ENCODE measurements at places on chromosomes 7 and 10.

GRCh38 chr7:48505051-48505450, 333.8 kb downstream of the ABCA13 start:
- no peak for DNase-seq

DNA sequence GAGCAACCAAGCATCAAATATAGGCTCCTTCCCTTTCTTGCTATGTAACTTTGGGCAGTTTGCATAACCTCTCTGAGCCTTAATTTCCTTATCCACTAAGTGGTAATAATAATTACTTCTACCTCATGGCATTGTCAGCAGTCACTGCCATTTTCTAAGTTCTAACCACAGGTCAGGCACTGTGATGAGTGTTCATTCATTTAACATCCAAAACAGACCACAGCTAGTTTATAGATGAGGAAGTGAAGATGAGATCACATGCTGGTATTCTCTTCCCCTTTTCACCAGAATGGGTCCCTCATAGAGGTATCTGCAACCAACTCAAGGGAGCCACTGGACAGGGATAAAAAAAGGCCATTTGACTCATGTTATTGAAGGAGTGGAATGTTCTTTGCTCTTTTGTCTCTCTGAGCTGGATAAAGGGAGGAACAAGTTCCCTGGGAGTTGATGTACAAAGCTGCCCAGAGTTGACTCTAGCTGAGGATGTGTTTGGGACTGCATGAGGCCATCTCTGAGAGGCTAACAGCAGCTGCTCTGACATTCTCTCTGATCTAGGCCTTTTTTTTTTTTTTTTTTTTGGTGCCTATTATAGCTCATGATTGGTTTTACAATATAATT, 65.0 kb downstream of the DNAJC12 start:
- no peak for DNase-seq

- DNase-seq = no peak
Observed at GRCh38 chr10:75018686-75019307, 92.7 kb upstream of the SAMD8 start.

GRCh38 chr7:17070231-17070708, 188.5 kb upstream of the AGR3 start:
- DNase-seq = no peak

DNA sequence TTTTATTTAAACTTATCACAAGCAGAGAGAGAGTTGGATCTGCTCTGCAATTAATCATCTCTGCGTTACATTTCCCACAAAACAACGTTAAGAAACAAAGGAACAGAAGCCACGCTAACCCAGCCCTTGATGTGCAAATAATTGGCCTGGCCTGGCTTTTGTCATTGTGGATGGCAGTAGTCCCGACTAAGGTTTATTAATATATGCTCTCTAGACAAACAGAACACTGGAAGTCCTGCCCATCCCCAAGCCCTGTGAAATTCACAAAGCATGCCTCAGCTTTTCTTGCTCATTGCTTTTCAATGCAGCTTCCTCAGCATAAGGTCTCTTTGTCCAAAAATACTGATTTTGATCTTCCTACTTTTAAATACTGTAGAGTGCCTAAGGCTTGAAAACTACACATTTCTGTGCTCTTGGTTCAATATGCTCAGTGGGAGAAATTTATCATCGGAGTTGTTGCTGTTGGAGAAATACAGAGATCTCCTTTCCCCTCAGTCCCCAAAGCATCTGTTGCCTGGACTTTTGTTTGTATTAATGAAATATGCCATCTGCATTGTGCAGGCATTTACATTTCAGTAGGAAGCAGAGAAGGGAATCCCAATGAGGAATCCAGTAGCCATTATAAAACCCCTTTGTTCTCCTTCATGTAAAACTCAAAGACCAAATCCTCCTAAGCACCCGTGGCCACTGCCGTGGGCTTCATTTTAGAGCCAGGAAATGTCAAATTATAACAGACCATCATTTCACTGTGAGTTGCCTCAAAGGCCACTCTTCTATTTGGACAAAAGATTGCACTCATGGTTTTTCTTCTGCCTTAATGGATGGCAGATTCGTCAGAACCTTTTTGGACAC, 61.1 kb downstream of the SORCS1 start:
- DNase-seq = no peak

GRCh38 chr10:118842843-118843624, 88.3 kb upstream of the CACUL1 start:
- DNase-seq = no peak

GRCh38 chr10:111478651-111479050, 401.8 kb downstream of the ADRA2A start:
- no peak for DNase-seq

DNA sequence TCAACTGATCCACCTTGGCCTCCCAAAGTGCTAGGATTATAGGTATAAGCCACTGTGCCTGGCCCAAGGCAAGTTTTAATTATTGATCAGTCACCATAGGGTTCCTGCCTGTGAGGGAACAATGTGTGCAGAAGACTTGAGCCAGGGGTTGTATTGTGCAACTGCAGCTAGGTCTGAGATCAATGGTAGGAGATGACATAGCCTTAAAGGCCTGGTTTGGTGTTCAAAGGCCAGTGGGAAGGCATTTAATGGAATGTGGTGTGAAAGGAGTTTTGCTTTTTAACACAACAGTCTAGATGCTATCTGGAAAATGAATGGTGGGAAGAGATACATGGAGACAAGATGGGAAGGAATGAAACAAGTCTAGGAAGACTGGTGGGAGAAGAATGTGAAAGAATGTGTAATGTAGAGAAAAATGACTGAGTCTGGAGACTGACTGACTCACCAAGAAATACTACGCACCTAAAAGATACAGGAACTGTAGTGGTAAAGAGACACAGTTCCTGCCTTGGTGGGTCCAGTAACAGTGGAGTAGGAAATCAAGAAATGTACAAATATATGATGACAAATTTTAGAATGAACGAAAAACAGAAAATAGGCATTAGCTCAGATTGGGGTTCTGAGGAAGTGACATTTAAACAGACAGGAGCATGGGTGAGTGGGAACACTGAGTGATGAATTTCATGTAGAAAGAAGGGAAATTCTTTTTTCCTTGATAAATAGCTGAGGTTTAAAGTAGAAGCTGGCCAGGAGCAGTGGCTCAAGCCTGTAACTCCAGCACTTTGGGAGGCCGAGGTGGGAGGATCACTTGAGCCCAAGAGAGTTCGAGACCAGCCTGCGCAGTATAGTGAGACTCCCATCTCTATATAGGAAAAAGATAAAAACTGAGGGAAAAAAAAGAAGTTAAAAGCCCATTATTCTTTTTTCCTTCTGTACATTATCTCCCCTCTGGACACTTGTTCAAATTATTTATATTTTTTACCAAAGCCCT, 9.4 kb downstream of the HNRNPF start:
- no peak for DNase-seq

GRCh38 chr7:41161041-41161587, 541.8 kb downstream of the INHBA start:
- DNase-seq = no peak

DNA sequence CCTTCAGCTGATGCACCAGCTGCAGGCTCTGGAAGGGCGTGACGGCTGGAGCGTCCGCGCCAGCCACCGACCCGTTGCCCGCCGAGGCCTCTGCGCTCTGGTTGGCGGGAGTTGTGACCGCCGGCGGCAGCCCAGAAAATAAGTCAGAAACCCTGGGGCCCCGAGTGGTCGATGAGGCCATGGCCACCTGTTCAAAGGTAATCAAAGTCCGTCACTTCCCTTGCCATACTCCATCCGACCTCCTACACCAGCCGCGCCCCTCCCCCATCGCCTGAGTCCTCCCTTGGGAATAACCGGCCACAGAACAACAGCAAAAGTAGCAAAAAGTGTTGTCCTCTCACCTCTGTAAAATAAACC, 406 bp downstream of the PRLHR start:
- no peak for DNase-seq

DNA sequence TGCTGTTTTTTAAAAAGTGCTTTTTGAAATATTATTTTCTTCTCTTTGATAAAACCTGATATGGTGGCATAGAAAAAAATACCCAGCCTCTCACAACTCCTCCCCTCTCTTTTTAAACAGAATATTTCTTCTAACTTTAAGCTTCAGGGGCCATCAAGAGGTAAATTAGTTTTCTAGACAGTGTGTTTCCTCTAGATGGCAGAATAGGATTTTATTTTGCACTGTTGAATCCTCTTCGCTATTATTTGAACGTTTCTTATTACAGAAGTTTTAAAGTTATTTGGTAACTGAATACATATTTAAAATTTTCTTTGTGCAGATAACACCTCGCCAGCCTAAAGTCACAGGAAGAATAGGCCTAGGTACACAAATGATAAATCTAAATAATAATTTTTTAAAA, 30.3 kb downstream of the ARL5B start:
- no peak for DNase-seq

DNA sequence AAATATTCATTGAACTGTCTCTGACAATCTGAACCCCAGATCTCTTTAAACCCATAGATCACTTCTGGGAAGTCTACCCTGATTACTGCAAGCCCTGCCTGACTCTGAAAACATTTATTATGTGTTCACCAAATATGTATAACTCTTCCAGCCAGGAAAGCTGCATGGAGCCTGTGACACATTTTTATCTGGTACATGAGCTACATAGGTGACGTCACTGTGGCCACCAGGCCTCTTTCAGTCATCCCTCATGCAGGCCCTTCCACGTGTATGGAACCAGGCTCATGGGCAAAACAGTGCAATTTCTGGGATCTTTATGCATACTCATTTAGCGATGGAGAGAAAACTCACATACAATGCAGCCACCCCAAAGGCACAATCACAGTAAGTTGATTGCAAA, 133.9 kb upstream of the NUPR2 start:
- no peak for DNase-seq

DNA sequence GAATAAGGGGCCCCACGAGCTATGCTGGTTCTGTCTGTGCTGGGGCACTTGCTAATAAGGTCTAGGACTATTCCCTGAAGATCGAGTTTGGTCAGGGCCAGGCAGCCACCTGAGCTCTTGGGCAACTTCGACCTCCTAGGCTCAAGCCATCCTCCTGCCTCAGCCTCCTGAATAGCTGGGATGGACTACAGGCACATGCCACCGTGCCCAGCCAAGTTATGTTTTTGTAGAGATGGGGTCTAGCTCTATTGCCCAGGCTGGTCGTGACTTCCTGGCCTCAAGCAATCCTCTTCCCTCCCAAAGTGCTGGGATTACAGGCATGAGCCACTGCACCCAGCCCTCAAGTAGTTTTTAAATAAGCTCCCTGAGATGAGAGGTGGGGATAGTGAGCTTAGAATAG, 2.9 kb downstream of the ZP3 start:
- DNase-seq = no peak

GRCh38 chr10:11546581-11546980, 64.9 kb downstream of the USP6NL start:
- no peak for DNase-seq

DNA sequence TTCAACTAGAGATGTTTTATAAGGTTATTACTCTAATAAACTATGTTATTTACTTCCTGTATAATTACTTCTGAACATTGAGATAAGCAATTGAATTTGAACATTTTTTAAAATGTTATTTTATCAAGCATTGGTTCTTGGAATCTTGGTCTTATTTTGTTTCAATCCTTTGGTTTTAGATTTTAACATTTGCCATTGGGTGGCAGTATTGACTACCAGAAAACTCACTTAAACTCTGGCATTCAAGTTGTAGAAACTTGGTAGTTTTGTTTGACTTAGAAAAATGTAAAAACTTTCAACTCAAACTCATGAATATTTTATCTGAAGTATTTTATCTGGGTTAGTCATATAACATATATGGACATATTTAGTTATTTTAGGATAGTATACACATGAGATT, 48.1 kb downstream of the ATRNL1 start:
- no peak for DNase-seq

DNA sequence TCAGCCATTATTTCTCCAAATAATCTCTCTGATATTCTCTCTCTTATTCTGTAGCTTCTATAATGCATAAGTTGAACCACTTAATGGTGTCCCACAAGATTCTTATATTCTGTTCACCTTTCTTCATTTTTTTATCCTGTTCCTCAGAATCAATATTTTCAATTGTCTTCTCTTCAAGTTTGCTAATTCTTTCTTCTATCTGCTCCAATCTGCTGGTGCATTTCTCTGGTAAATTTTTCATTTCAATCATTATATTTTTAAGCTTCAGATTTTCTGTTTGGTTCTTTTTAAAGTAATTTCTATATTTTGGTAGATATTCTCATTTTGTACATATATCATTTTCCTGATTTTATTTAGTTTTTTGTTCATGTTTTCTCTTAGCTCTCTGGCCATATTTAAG, 272.6 kb downstream of the ZEB1 start:
- DNase-seq = no peak

GRCh38 chr7:154929006-154929726, 73.8 kb downstream of the PAXIP1 start:
- DNase-seq = no peak

GRCh38 chr7:101581891-101582290, 47.2 kb downstream of the MYL10 start:
- DNase-seq = no peak

DNA sequence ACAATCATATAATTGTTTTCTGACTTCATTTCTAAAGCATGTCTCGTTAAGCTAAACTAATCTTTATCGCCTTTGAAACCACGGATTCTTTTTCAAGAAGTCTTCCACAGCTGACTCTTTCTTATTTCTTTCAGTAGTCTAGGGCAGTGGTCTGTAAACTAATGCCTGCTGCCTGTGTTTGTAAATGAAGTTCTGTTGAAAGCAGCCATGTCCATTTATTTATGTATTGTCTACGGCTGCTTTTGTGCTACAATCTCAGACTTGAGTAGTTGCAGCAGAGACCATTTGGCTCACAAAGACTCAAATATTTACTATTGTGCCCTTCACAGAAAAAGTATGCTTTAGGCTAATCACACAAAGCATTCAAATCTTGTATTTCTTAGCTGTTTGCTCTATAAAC, 20.3 kb upstream of the ABLIM1 start:
- DNase-seq = no peak

DNA sequence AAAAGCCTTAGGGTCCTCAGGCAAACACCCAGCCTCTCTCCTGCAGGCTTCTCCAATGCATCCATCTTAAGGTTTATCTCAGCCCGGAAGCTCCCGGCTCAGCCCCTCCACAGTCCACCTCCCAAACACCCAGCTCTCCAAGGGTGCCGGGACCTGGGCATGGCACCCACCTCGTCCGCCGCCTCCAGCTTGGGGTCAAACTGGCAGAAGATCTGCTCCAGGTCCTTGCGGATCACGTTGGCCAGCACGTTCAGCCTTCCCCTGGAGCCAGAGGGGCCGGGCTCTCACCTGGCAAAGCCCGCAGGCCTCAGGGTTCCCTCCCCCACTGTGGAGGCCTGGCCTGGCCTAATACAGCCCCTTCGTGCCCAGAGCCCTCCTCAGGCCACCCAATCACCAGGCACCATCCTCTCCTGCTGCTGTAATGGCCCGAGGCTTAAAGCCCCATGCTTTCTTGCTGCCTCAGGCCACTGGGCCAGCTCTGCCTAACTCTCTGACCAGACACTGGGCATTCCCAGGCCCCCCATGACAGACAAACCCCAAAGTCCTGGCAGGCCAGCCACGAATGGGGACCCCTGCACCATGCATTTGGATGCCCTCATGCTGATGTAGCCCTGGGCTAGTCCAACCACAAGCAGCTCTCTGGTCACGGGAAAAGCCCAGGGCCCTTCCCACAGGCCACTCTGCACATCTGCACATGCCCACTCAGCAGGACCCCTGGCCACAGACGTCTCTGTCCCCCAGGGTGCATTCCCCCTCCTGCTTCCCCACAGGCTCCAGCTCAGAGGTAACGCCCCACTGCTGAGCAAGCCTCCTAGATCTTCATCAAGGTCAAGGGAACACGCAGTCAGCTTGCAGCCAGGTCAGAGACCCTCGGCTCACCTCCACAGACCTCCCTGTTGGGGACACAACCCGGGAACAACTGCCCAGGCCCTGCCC, 12.3 kb downstream of the OGDHL start:
- no peak for DNase-seq

GRCh38 chr10:101040851-101041250, 9.8 kb downstream of the SFXN3 start:
- DNase-seq = no peak
